ENCODE measurements at places on chromosomes 4 and X.

DNA sequence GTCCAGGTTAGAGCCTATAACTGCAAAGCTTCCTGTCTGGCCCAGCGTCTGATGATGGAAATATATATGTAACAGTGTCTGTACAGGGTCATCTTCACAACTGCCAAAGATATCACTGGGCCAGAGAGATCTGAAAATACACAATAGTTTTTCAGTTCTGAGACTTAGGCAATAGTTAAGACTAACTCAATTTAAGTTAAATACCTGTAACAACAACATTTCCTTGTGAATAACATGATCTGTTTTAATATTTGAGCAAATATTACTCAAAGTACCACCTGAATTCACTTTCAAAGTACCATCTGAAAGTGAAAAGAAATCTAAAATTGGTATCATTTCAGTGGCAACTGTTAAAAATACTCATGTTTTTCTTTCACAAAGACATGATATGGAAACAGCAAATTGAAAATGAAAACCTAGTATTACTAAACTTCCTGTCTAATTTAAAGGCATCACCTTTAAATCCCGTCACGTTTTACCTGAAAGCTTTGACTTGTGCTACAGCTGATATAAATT, 9.6 kb downstream of the ZAR1 start:
- no peak for DNase-seq

- DNase-seq = peak; percentile 9
These were observed 165.5 kb upstream of the SLIT2 start for GRCh38 chr4:20086067-20086798.

GRCh38 chrX:109440475-109440874, 41.4 kb downstream of the GUCY2F start:
- DNase-seq = no peak

GRCh38 chr4:19159874-19160273, 1091.8 kb upstream of the SLIT2 start:
- DNase-seq = no peak

GRCh38 chrX:78307665-78308064, 19.7 kb downstream of the CYSLTR1 start:
- no peak for DNase-seq

DNA sequence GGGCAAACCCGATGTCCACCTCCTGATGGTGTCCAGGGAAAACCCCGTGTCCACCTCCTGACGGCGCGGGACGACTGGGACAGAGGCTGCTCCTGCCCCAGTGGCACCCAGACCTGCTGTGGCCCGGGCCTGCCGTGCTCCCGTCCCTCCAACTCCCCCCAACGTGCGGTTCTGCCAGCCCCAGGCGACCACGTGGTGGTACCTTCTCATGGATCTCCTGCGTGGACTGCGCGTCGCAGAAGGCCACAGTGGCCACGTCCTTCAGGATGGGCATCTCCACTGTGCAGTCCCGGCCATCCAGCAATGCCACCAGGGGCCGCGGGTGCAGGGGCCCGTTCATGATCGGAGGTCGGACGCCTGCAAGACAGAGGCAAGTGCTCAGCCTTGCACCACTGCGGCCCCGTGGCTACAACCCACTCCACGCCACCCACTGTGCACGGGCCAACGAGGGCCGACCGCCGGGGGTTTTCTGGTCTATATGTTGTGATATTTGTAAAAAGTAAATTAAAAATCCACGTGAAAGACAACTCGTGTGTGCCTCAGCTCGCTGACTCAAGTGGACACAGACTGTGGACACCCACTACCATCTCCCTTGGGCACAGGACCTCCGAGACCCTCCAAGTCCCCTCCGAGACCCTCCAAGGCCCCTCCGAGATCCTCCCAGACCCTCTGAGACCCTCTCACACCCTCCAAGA, 10.8 kb downstream of the CTBP1 start:
- no peak for DNase-seq

GRCh38 chrX:137482136-137482535, 83.8 kb upstream of the ZIC3 start:
- no peak for DNase-seq

DNA sequence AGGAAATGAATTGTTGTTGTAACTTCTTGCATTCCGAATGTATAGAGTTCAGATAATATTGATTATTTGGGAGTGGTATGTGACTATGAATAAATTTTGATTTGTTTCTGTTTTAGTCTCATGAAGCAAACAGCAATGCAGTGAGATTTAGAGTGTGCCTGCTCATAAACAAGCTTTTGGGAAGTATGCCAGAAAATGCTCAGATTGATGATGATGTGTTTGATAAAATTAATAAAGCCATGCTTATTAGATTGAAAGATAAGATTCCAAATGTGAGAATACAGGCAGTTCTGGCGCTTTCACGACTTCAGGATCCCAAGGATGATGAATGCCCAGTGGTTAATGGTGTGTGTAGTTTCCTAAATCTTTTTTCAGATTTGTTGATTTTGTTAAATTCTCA, 2.0 kb downstream of the NCAPG start:
- no peak for DNase-seq

DNA sequence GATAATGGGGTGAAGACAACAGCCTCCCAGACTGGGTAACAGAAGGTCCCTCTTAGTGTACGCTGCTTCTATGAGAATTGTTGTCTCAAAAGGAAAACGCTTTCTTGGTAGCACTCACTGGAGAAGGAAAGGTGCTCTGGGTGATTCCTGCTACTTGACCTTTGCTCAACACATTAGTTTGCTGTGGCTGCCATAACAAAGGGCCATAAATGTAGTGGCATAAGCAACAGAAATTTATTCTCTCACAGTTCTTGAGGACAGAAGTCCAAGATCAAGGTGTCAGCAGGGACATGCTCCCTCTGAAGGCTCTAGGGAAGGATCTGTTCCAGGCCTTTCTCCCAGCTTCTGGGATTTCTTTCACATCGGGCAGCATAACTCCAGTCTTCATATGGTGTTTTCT, 19.0 kb downstream of the HCCS start:
- DNase-seq = no peak

GRCh38 chrX:130606425-130606824, 204.6 kb downstream of the RBMX2 start:
- DNase-seq = no peak

DNA sequence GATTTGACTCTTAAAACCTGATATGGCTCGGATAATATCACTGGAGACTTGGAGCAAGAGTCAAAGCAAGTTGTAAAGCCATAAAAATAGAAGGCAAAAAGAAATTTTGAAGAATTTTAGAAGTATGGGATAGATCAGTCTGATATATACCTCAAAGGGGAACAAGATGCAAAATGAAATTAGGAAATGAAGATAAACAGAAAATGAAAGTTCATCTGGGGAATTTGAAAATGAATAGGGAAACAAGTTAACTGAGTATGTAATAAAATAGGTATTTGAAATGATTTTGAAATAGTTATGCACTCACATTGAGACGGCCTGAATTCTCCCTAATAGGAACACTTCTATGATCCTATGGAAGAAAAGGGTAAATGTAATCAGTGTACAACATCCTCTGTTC, 5.7 kb downstream of the CYP2U1 start:
- DNase-seq = no peak

GRCh38 chrX:37553476-37553875, 18.0 kb upstream of the LANCL3 start:
- DNase-seq = no peak

DNA sequence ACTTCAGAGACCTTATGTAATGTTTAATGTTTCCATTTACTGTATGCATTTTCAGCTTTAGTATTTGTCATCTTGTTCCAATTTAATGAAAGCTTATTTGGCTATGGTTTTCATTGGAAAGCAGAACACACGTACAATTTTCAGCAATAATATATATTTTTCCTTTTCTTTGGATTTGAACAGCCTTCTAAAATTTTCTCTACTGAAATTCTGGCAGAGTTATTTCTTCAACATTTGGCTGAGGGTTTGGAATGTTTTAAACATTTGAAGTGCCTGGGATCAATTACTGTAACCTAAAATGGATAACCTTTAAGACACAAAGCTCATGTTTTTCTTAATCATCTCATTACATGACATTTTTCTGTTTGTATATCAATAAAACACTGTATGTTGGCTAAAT, 156.9 kb downstream of the TENM3 start:
- no peak for DNase-seq

- DNase-seq = no peak
These were observed 428.6 kb downstream of the ADGRL3 start for GRCh38 chr4:61628727-61629126.

DNA sequence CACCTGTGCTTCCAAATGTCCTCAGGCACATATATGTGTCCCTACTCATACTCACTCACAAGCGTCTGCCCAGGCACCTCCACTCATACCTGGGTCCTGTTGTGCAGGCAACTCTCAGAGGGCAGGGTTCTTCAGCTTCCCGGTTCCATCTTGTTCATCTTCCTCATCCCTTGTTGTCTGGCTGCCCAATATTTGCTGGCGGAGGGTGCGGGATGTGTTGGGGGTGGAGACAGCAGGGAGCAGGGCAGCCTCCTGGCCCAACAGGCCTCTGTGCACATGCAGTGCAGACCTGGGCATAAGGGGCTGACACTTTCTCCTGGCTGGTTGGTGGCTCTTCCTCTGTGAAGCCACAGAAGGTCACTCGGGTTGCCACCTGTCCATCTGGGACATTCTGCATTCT, 32.1 kb downstream of the NBDY start:
- DNase-seq = no peak

All from fibroblast of the conjunctiva (primary cell).